Skeletal muscle cell (primary cell): ENCODE measurements at places on chromosomes 13 and 19.

DNA sequence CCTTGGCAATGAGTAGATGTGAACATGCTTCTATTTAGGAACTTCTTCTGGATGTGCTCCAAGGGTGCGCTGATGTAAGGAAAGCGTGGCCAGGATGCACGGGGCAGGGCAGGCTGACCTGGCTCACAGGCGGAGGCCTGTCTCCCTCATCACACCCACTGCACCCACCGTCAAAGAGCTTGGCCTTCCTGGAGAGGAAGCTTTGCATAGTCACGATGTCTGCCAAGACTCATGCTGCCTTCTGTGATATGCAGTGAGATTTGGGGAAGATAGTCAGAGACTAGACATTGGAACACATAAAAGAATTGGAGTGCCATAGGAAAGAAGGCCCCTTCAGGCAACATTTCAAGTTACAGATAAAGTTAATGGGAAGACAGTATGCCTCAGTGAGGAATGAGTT is 82.0 kb downstream of the MYO16 start:
- DNase-seq, result no peak

GRCh38 chr19:48629297-48629598 is 7.9 kb downstream of the DBP start:
- DNase-seq, result no peak

- DNase-seq, result no peak
These were observed 32.5 kb downstream of the BRD4 start for GRCh38 chr19:15299568-15300409.

DNA sequence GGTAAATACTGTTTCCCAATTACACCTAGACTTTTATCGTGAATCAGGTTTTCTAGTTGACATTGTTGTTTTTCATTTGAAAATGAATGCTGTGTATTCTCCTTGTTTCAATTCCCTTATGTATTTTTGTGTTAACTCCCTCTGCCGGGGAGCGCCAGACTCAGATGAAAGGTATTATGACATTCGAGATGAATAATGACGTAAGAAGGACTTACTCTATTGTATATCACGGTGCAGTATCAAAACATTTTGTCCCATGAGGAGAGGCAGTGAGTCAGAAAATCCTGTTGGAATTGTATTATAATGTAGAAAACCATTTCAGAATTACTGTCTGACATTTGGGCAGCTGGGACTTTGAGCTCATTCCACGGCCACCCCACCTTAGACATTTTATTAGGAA is 61.6 kb downstream of the LRCH1 start:
- DNase-seq, result peak; percentile 84

- no peak for DNase-seq
These were observed 209.8 kb downstream of the FGF14 start for GRCh38 chr13:102191951-102192502.

DNA sequence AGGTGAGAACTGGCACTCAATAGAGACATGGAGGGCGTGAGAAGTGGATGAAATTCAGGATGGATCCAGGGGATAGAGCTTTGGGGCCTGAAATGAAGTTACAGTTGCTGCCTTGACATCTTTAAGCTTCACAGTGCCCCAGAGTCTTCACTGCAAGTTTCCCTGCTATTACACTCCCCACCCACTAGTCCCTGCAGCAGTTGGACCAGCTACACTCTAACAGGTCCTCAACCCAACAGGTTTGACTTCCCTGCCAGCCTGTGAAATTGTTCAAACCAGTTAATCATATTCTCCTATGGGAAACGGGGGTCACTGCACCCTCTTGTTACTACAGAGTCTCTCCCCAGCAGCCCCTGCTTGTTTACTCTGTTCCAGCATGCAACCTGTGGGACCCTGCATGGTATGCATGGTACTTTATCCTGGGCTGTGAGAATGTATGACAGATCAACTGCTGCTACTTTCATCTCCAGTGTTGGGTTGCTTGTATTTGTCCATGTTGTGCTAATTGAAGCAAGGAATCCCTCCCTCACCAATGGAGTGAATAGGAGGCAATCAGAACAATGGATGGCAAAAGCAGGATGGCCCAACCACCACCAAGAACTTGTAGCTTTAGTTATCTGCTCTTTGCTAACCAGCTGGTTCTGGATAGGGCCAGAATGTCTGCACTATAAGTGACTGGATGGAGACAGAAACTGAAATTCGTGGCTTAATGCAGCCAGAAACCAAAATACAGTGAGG is 314.2 kb downstream of the OLFM4 start:
- no peak for DNase-seq

DNA sequence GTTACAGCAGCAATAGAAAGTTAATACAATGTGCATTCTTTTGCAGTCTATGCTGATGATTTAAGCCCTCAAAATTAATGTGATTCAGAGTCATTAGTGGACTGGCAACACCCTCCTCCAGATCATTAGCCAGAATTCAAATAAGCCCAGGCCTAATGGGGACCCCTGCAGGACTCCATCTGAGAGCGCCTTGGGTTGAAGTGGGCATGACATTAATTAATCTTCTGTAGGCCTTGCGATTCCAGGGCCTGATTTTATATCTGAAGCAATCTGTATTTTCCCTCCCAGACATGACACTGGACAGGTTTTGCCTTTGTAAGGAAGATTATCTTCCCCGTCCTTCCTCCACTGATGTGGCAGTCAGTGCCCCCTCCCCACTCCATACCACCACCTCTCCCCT is 442.9 kb downstream of the FOXO1 start:
- DNase-seq, result no peak

- no peak for DNase-seq
These were observed 306 bp downstream of the SUGT1 start for GRCh38 chr13:52652980-52653303.

GRCh38 chr19:41548954-41549688 is 26.8 kb upstream of the CEACAM21 start:
- DNase-seq, result no peak

DNA sequence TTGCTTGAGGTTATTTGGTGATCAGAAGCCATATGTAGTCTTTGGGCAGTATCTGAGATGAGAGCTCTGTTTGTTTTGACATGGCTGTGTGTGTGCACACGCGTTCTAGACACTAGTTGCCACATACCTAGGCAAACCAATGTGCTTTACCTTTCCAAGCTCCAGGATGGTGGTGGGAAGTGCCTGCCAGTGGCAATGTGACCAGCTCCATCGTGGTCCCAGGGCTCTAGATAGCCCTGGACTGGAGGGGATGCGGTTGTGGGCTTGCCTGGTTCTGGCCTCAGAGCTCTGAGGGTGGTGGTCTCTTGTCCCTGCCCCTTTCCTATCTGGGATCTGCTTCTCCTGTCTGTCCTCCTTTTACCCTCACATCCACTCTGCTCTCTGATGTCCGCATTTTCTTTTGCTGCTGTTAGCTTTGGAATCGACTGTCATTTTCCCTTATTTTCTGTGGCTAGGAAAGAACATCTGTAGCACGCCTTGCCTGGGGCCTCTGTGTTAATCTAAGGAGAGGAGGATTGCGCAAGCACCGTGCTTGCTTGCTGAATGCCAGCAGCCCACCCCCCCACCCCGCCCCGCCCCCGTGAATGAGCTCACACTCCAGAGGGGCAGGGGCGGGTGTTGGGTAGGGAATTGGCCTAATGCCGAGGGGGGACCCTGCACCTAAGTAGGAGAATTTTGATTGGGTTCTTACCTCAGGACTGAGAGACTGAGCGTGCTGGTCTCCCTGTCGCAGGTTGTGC is 89.5 kb downstream of the ARHGEF7 start:
- peak; percentile 68 for DNase-seq

DNA sequence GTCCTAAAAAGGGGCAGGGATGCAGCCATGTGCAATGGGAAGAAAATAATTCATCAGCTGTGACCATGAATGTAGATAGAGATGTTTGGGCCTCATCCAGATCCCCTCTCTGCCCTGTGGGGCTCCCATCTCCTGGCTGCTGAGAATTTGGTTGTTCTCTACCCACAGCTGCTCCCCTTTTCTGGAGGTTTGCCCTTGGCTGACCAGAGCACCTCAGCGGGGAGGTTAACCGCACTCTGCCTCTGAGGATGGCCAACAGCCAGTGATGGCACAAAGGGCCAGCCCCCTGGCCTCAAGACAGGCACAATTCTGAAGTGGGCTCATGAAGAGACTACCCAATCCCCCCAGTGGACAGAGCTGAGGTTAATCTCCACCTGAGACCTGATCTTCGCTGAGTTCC is 61.5 kb upstream of the SERP2 start:
- no peak for DNase-seq

GRCh38 chr13:57627663-57628062 is 3.9 kb upstream of the PCDH17 start:
- DNase-seq, result no peak

DNA sequence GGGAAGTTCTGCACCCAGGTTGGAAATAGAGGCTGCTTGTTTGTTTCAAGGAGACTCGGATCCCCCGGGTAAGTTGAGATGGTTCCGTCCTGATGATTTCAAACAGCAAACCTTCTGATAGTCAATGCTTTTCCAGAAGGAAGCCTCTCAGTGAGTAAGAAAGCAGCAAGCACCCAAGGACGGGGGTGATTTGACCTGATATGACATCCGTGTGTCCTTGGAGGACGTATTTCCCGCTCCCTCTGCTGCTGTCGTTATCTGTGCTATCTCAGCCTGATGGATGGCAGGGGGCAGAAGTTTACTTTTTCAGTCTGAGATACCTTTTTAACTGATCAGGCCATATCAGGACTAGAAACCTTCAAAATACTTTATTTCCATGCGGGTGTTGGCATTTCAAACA is 5.7 kb upstream of the GGACT start:
- DNase-seq, result no peak

DNA sequence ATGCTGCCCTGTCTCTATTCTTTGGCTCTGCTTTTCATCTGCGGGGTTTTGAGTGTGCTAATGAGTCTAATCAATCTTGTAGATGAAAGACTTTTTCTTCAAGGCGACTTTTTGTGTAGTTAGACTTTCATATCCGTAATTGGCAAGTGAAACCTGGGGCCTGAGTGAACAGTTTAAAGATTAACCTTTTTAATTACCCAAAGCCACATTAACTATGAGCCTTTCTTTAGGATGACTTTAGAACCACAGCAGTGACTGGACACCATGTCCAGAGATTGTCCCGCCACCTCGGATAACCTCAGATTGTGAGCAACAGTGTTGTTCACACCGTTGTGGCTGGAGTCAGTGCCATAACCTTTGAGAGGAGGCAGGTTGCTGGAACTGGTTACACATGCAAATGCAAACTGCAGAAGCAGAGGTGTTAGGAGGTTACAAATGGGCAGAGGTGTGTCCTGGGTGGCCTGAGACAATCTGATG is 58.7 kb downstream of the SIAH3 start:
- DNase-seq, result no peak

GRCh38 chr13:110263888-110264287 is 43.1 kb downstream of the COL4A1 start:
- DNase-seq, result no peak

DNA sequence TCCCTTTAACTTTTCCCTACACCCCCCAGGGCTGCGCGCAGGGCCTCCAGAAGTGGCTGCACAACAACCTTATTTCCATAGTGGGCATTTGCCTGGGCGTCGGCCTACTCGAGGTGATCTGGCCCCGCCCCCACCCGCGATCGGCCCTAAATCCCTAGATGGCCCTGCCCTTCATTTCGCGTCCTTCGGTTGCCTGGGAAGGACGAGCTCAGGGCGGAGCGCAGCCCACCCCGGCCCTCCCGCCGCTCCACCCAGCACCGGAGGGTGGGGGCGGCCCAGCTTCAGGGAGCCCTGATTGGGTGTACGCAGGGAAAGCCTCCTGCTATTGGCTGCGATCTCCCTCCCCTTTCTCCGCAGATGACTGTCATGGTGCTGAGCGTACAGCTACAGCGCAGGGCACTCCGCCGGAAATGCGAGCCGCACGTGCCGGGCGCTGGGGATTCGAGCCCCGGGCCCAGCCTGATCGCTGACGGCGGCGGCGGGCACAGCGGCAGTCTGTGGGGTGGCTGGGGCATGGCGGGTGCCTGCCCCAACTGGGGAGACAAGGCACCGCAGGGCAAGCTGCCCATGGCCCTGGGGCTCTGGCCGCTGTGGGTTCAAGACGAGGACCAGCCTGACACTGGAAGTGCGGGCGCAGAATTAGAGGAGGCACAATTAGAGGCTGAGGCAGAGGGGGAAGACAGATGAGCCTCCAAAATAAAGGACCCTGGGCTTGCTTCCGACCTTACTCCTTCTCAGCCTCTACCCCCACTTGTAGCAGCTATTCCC is 4.3 kb downstream of the CD37 start:
- DNase-seq, result peak; percentile 60

- no peak for DNase-seq
These were observed 8.2 kb upstream of the ZNF792 start for GRCh38 chr19:34972163-34972705.
